ENCODE measurements at places on chromosomes 12 and 14.

DNA sequence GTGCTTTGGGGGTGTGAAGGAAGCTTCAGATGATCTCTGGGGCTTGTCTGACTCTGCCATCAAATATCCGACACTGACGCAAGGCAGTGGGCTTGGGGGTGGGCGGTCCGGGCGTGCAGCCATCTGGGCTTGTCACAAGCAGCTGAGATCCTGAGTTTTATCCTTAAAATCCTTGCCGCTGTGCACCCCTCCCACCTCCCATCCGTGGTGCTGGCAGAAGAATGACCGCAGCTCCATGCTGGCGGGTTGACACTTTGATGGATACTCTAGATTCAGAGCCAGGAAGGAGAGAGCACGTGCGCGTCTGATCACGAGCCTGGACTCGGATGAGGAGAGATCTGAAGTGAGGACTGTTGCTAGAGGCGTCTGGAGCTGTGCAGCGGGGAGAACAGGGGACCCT lies 3.0 kb downstream of the ZFYVE21 start:
- no peak for DNase-seq

GRCh38 chr12:71838676-71839075 lies 883 bp upstream of the TBC1D15 start:
- DNase-seq = no peak

GRCh38 chr14:76115010-76115422 lies 36.7 kb upstream of the GPATCH2L start:
- no peak for DNase-seq

- DNase-seq = no peak
Observed at GRCh38 chr12:32589165-32589865, 89.8 kb upstream of the DNM1L start.

DNA sequence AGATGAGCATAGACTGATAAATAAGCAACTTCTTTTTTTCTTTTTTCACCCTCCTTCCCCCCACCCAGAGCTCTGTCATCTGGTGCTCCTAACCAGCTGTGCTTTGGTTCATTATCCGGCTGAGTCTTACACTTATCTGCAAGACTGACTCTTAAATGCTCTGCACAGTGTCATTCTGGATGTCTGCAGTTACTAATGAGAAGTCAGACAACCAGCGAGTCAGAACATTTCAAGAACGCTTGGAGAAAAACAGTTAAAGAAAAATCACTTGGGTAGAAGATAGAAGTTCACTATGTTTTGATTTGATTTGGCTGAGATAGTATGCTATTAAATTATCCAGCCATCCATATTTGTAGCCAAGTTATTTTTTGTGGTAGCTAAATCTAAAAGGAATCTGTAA lies 328.9 kb upstream of the PRICKLE1 start:
- no peak for DNase-seq

GRCh38 chr12:120225852-120226640 lies 25.1 kb upstream of the RPLP0 start:
- peak; percentile 42 for DNase-seq

DNA sequence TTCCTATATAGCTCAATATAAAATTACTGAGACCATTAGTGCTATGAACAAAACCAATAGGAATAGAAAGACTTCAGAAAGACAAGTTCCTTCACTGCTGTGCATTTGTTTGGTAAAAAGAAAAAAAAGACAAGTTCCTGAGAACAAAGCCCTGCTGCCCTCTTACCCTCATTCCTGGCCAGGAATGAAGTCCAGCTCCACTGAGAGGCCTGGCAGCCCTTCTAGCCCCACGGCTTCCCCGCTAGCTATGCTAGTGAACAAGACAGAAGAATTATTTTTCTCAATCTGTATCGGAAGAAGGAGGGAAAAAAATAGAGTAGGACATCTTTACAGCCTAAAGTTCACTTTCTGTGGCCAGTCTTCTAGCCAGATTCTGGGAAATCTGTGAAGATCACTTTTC lies 1.6 kb downstream of the MFAP5 start:
- DNase-seq = no peak

GRCh38 chr12:8958066-8958465 lies 8.6 kb upstream of the M6PR start:
- DNase-seq = no peak

- DNase-seq = no peak
Observed at GRCh38 chr12:1448336-1448735, 146.0 kb downstream of the FBXL14 start.

DNA sequence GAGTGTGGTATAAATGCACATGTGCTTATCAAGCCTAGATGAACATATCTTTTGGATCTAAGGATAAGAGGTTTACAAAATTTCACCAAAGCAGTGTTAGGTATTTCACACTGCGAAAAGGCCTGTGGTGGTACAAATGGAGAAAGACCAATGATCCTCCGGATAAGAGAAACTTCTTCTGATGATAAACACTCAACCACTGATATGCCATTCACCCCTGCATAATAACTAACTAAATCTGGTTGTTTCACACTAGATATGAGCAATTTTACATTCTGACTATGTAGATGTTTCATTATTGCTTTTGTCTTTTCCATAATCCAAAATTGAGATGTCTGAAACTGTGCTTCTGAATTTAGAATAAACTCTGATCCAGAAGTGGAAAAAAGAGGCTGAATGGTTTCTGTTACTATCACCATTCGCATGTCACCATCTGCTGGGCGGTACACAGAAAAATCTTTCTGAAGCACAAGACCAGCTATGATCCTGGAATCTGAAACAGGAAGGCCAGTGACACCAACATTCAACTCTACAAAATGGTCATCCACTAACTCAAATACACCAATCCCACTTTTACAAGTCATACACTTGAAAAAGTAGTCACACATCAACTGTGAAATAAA lies 1.3 kb downstream of the BBS10 start:
- DNase-seq = peak; percentile 48

- DNase-seq = peak; percentile 89
Observed at GRCh38 chr12:19031032-19031431, 98.5 kb upstream of the PLEKHA5 start.

DNA sequence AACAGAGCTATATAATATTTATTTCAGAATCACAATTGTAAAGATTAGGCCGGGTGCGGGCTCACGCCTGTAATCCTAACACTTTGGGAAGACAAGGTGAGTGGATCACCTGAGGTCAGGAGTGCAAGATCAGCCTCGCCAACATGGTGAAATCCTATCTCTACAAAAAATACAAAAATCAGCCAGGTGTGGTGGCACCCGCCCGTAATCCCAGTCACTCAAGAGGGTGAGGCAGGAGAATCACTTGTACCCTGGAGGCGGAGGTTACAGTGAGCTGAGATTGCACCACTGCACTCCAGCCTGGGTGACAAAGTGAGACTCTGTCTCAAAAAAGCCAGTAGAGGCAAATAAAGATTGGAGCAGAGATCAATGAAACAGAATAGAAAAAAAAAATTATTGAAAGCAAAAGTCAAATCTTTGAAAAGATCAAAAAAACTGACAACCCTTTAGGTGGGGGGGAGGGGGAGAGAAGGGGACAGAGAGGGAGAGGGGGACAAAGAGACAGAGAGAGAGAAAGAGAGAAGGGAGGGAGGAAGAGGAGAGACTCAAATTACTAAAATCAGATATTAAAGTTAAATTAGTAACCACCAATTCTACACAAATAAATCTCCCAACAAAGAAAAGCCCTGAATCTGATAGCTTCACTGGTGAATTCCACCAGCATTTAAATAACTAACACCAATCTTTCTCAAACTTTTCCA lies 52.4 kb upstream of the AP4S1 start:
- DNase-seq = no peak

GRCh38 chr12:121114019-121114639 lies 18.5 kb upstream of the P2RX7 start:
- no peak for DNase-seq

DNA sequence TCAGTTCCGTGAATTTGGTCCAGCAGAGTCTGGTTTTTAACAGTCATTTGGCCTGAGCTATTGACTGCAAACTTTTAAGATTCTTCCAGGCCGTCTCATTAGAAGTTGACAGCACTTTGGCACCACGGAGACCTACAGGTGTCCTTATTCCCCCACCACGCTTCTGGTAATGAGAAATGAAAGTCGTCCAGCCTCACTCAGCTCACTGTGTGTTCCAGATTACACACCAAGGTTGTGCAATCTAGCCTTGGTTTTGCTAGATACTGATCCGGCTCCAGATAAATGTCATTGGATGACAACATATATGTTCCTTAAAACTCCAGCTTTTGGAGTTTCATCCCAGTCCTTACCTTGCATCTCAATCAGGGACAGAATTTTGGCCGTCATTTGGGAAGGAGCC lies 210.4 kb downstream of the CHST11 start:
- no peak for DNase-seq

DNA sequence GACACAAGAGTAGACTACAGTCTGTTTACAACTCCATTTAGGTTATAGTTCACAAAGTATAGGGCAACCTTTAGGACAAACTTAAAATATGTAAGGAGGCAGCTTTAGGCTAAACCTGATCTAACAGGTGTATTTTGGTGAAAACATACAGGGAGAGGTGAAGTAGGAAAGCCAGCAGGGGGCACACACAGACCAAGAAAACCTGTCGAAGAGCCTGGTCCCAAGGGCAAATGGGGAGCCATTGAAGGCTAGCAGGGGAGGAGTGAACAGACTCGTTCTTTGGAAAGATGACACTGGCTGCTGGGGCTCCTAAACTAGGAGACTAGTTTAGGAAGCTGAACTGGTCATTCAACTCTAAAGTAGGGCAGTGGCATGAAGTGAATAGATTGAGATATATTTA lies 138.8 kb upstream of the WSCD2 start:
- peak; percentile 2 for DNase-seq

GRCh38 chr12:79826267-79827128 lies 108.4 kb downstream of the PPP1R12A start:
- DNase-seq = no peak

GRCh38 chr12:110760204-110760609 lies 17.5 kb upstream of the PPP1CC start:
- no peak for DNase-seq

- DNase-seq = peak; percentile 29
Observed at GRCh38 chr14:58501214-58501816, 73.8 kb downstream of the KIAA0586 start.

DNA sequence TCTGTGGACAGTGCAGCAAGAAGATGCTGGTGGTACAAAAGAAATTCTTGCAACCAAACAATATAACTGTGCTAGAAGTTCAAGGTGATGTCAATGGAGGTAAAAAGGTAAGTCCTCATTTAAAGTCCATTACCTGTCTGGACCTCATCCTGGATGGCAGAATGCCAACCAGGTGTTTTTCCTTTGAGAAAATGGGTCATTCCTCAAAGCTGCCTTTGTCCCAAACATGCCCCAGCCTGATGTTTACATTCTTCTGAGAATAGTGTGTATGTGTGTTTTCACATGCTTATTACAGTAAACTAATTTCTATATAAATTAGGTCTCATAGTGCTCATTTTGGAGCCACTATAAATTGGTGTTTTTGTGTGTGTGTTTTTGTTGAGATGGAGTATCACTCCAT lies 24.9 kb downstream of the ACTR6 start:
- no peak for DNase-seq

DNA sequence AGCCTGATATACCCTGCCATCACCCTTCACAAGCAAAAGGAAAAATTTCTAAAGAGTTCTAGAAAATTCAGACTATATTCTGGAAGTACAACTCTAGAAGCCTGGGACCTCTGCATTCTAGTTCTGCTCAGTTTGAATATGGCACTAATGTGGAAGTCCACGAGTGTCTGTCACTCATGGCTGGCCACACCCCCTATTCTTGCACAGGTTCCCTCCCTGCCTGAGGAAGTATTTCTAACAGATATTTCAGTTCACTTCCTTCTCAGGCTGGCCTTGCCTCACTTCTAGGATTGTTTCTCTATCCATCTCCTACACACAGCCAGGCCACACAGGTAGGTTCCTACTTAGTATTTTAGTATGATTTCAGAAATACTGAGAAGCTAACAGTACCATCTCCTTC lies 67.4 kb downstream of the PHLDA1 start:
- no peak for DNase-seq

GRCh38 chr14:25658988-25659387 lies 609.0 kb upstream of the STXBP6 start:
- DNase-seq = no peak

DNA sequence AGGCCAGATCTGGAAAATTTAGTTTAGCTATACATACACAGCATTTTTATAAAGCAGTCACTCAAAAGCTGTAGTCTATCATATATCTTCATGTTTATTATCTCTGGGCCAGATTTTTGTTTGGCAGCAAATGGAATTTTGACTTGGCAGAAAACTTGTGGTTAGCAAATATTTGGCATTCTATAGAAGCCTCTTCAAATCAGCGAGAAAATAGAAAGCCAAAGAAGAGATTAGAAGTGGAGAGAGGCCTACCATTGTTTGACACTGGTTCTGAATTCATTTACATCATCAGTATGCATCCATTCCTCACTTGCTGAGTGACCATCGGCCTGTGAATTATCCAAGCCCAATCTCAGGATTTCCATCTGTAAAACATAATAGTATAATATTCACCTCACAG lies 1077.6 kb downstream of the GALC start:
- DNase-seq = no peak

- no peak for DNase-seq
Observed at GRCh38 chr14:64187331-64187730, 106.8 kb downstream of the ESR2 start.

DNA sequence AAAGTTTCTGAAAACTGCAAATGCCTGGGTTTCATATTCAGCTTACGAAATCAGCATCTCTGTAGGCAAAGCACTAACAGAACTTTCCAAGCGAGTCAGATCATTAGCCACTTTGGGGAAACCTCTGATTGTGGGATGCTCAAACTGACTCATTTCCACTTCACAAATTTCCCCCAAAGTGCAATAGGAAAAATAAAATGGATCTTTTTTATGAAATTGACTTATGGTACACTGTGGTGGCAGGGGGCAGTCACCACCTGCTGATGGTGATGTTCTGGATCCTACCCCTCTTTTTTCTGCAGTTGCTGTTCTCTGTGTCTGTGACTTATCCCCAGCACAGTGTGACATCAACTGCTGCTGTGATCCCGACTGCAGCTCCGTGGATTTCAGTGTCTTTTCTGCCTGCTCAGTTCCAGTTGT lies 5.6 kb downstream of the TCTN1 start:
- DNase-seq = no peak

GRCh38 chr14:56794557-56795283 lies 15.6 kb downstream of the OTX2 start:
- DNase-seq = no peak

DNA sequence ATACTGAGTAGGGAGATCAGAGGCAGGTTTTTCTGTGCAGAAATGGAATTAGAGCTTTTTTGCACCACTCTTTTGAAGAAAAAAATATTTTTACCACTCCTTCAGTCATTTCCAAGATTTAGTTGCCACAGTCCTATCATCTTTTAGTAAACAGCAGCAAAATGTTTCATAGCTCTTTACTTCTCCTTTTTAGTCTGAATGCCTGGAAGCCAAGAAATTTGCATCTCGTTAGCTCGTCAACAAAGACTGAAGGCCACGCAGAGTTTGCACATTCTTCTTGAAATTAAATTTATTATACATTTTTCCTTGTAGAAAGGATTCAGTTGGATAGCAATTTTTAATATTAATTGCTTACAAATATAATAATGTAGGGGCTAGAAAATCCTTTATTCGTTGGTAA lies 544.5 kb upstream of the ATP2B1 start:
- DNase-seq = no peak

- DNase-seq = no peak
Observed at GRCh38 chr14:66601932-66602578, 94.1 kb downstream of the GPHN start.

All from NCI-H226 (cell line).